Purkinje cell (primary cell): ENCODE measurements at places on chromosomes 1 and 21. TPM values are rescaled to one million over a fixed set of nuclear protein-coding genes. Genes with fewer than 3 reads are reported as not detected.

The FNDC5 gene
- polyA plus RNA-seq, result 214 and 326 TPM in 2 replicates

The NECTIN4 gene
- polyA plus RNA-seq, result not detected in 2 replicates

The KRTAP19-1 gene
- not detected in 2 replicates for polyA plus RNA-seq

The GJA5 gene
- polyA plus RNA-seq, result not detected in 2 replicates
